Stimulated activated naive B cell treated with anti-CD40 and anti-IgM and Interleukin-4, amounts not matched to agents 10 μg/mL and 1 μg/mL and 100 μg/mL, for 72 hours (primary cell): ENCODE measurements at places on chromosomes 4 and X.

DNA sequence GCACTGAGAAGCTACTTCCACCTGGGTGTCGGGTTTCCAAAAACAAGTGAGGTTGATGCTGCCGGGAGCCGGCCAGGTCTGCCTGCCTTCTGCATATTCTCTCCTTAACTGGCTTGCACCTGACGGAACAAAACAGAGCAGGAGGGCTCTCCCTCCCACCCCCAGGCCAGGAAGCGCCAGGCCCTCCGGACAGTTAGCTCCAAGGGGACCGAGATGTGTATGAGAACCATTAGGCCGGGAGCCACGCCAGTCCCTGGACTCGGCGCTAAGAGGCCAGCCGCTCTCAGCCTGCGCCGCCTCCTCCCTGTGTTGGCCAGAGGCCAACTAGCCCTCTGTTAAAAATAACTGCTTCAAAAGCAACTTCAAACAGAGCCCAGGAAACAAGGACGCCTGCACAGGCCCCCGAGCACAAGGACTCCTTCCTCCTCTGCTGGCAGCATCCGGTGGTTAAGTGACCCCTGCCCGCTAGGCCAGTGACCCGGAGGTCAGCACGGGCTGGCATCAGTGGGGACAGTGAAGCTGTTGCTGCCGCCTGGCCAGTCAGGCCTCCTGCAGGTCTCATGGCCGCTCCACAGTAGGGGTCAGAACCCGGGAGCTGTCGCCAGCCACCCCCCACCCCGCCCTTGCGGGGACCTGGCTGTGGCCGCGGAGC, 107.9 kb downstream of the ABLIM2 start:
- DNase-seq = no peak
- H3K4me3 ChIP-seq = no peak overlapping the region
- H3K4me1 ChIP-seq = peaks cover 8% of the 10 kb centered on the region
- peaks cover 17% of the 10 kb centered on the region for H3K27me3 ChIP-seq

GRCh38 chrX:17836830-17837229, 24.3 kb downstream of the RAI2 start:
- H3K27ac ChIP-seq = no peak overlapping the region
- no peaks in the 10 kb centered on the region for H3K4me1 ChIP-seq
- H3K36me3 ChIP-seq = no peaks in the 10 kb centered on the region
- DNase-seq = no peak
- peaks cover 22% of the 10 kb centered on the region for H3K27me3 ChIP-seq

DNA sequence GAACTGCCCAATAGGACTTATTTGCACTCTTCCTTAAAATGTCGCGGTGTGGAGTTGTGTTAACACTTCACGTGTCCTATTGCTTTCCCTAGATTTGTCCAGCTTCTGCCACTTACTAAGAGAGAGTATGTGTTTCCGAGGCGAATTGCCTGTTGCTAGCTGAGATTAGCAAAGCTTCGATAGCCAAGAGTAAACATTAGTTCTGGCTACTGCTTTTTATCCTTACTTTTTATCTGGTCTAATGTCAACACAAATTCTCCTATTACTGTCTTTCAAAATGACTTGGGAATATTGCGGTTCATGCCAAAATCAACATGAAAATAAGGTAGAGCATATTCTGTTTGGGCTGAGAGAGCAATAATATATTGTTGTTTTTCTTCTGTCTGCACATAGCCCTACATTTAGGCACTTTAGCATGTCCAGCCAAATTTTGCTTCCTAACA, 90.4 kb upstream of the VEGFC start:
- H3K4me3 ChIP-seq = no peak overlapping the region
- H3K27me3 ChIP-seq = no peaks in the 10 kb centered on the region
- H3K27ac ChIP-seq = no peak overlapping the region
- H3K4me1 ChIP-seq = no peaks in the 10 kb centered on the region

DNA sequence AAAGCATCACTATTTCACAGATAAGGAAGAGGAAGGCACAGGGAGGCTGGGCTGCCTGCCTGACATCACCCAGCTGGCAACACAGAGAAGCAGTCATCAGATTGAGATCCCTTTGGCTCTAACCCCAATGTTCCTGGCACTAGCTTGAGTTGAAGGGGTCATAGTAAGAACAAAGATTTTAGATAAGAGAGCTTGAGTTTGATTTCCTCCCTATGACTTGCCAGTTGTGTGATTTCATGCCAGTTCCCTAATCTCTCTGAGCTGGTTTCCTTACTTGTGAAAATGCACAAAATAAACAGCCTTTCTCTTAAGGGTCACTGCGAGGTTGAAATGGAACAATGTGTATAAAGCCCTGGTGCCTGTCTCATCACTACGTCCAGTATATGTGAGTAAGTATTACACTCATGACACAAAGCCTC, 475.4 kb upstream of the HS3ST1 start:
- DNase-seq = no peak
- no peaks in the 10 kb centered on the region for H3K36me3 ChIP-seq
- H3K4me1 ChIP-seq = no peaks in the 10 kb centered on the region
- no peak overlapping the region for H3K4me3 ChIP-seq

DNA sequence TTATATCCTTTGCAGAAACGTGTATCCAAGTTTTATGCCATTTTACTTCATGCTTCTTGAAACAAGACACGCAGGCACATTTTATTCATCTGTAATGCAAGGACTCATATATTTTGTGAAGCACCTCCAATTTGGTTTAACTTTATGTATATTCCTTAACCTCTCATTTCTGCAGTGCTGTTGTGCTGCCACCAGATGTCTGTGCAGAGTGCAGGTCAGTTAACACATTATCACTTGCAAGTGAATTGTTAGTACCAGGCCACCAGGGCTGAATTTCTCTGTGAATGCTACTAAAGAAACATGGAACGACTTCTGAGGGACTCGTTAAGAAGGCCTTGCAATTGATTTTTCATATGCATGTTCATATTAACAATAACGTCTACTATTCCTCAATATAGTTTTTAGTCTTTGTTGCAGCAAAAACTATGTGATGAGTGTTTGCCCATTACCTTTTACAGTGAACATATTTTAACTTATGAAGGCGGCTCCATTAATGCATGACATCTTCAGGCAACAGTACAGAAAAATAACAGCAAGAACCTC, 770.3 kb downstream of the NLGN4X start:
- no peak overlapping the region for H3K4me3 ChIP-seq
- no peaks in the 10 kb centered on the region for H3K4me1 ChIP-seq
- no peak overlapping the region for H3K27ac ChIP-seq
- H3K36me3 ChIP-seq = no peaks in the 10 kb centered on the region
- DNase-seq = no peak

- no peak overlapping the region for H3K4me3 ChIP-seq
- H3K27ac ChIP-seq = no peak overlapping the region
- no peak for DNase-seq
Observed at GRCh38 chr4:4521136-4521535, 20.7 kb downstream of the STX18 start.

GRCh38 chr4:187109636-187110035, 386.0 kb upstream of the FAT1 start:
- H3K36me3 ChIP-seq = no peaks in the 10 kb centered on the region
- H3K27ac ChIP-seq = no peak overlapping the region
- no peak for DNase-seq
- H3K4me3 ChIP-seq = no peak overlapping the region
- no peaks in the 10 kb centered on the region for H3K4me1 ChIP-seq
- no peaks in the 10 kb centered on the region for H3K27me3 ChIP-seq

DNA sequence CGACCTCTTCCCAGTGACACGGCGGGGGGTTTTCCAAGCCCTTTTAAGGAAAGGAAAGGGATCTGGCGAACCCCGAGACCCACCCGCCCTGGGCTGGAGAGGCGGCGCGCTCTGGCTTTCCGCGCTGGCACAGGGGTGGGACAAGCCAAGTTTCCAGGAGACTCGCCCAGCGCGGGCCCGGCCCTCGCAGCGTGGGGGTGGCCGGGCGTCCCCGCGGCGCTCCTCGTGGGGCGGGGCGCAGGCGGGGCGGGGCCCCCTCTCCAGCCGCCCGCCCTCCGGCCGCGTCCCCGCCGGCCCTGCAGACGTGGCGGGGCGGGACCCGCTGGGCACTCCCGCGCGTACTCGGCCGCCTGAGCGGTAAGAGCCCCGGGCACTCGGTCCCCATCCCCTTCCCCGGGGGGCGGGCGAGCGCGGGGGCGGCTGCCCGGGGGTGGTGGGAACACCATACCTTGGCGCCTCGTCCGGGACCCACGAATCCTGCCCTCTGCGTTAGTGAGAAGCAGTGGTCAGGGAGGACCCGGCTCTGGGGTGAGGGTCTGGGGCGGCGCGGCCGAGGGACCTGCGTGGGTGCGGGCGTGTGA, at the start of gene FAM114A1:
FAM114A1 (plus strand) TSS at position 329 of the 581 bp plus-strand sequence. CDS start 10,273 bp downstream, outside the sequence.
- DNase-seq = peak; percentile 56
- no peaks in the 10 kb centered on the region for H3K27me3 ChIP-seq
- H3K4me3 ChIP-seq = peak within 1 kb of the TSS; percentile 85
- H3K27ac ChIP-seq = peak within 1 kb of the TSS; percentile 73
